ENCODE measurements at places on chromosomes 4 and X.

DNA sequence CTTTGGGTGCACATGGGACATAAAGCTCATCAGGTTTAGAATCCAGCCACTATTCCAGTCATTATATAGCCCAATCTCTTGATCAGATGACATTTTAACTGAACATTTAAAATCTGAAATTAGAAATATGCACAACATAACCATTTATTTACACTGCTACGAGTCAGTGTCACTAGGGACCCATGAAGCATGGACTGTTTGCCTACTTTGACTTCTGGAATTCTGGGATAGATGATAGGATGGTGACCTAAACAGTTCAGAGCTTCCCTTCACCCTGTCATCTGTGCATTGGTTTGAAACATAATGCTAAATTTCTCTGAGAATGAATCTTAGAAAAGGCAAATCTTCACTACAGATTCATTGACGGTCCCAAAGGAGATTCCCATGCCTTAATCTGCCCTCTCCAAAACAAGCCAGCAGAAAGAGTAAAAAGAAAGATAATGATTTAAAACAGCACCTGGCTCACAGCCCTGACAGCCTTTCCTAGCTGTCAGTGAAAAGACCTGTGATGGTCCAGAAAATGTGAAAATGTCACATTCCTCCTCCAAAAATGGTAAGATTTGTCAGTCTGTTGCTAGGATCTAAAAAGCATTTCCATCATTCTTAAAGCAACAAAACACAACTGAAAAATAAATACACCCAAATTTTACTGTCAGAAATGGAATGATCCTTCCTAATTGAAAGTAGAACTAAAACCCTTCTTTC, 18.9 kb upstream of the HERC3 start:
- no peak for DNase-seq

- no peak for DNase-seq
Observed at GRCh38 chr4:111954550-111954949, 190.7 kb upstream of the FAM241A start.

DNA sequence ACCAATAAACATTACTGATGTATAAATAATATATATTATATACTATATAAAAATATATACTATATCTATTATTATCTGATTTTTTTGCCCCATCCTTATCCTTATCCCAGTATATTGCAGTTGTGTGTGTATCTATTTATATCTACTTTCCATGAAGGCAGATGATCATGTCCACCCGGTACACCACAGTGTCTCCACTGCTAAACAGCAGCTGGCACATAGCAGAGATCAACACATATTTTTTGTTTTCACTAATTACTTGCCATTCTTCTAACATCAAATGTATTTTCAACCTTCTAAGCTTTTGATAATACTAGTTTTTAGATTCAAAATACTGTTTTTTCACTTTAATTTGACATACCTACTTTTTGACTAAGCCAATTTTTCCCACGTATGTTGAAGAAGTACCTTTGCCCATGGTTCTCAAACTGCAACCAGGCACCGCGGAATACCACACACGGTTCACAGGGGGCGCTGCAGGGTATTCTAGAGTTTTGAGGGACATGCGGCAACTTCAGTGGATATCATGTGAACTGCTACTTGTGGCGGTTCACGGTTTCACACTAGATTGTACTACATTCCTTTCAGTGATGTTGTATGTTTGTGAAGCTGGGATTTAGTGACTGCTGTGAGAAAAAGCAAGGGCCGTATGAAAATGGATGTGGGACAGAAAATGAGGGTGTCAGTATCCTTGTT, 182.5 kb upstream of the NPY2R start:
- DNase-seq, result no peak

DNA sequence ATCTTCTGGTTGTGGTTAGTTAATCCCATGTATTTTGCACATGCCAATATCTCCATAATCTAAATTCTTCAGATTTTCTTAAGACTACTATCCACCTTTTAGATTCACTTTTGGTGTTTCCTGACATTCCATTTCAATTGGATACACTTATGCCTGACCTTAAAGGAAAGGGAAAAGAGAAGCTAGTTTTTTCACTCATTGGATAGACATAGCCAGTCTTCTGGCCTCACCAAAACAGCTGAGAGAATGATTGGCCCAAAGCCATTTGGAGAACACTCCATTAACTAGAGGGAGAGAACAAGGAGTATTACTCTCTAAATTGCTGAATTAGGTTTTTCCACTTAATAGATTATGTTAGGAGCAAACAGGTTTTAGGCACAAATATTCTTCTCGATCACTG, 4.0 kb downstream of the PRPS1 start:
- DNase-seq, result no peak

DNA sequence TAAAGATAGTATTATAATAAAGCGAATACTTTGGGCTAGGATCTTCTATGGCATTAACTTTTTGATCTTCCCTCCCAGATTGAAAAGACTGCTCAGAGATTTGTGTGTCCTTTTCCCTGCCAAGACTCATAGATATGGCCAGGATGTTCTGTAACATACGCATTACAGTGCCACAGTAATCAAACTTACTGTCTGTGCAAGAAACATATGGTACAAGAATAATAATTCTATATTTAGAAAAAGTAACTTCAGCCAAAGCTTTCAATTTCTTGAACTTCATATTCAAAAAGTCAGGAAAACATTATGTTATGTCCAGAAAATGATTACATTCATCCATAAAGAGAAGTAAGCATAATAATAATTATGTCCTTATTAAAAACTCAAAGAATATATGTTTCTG, 100.9 kb upstream of the GUCY1A1 start:
- no peak for DNase-seq

- DNase-seq, result no peak
Observed at GRCh38 chr4:139242511-139243051, 37.4 kb downstream of the MGARP start.

DNA sequence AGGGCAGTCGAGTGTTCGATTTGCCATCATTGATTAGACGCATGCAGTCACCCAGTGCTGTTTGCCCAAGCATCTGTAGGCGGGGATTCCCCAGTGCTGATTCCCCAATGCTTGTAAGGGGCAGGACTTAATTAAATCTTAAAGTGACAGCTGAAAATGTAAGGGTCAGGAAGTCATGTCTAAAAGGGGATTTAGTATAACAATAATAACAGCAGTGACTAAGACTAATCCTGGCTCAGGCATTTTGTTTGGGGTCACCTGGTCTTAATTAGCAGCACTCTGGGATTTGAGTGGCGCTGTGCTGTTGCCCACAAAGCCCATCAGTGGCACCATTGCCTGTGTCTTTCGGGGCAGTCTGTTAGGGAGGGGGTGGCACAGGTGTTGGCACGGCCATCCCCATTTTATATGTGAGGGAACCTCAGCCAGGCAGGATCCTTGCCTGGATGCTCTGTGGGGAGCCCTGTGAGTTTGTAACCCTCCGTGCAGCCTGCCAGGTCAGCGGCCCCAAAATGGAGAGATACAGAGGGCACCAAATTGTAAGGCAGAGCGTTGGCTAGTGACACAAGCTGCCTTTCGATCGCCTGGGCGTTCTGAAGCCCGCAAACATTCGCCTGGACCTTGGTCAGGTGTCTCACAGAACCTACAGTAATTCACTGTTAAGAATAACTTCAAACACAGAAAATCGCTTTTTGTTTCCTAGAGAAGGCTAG, 146.7 kb downstream of the TBL1X start:
- no peak for DNase-seq

DNA sequence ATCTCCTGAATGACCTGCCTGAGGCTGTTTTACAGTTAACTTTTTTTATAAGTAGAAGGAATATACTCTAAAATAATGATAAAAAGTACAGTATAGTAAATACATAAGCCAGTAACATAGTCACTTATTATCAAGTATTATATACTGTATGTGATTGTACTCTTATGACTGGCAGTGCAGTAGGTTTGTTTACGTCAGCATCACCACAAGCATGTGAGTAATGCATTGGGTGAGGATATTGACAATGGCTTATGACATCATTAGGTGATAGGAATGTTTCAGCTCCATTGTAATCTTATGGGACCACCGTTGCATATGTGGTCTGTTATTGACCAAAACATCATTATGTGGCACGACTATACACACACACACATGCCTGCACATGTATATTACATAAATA, 20.5 kb downstream of the NUDT9 start:
- DNase-seq, result no peak

- no peak for DNase-seq
Observed at GRCh38 chrX:47187106-47187677, 6.4 kb upstream of the UBA1 start.

DNA sequence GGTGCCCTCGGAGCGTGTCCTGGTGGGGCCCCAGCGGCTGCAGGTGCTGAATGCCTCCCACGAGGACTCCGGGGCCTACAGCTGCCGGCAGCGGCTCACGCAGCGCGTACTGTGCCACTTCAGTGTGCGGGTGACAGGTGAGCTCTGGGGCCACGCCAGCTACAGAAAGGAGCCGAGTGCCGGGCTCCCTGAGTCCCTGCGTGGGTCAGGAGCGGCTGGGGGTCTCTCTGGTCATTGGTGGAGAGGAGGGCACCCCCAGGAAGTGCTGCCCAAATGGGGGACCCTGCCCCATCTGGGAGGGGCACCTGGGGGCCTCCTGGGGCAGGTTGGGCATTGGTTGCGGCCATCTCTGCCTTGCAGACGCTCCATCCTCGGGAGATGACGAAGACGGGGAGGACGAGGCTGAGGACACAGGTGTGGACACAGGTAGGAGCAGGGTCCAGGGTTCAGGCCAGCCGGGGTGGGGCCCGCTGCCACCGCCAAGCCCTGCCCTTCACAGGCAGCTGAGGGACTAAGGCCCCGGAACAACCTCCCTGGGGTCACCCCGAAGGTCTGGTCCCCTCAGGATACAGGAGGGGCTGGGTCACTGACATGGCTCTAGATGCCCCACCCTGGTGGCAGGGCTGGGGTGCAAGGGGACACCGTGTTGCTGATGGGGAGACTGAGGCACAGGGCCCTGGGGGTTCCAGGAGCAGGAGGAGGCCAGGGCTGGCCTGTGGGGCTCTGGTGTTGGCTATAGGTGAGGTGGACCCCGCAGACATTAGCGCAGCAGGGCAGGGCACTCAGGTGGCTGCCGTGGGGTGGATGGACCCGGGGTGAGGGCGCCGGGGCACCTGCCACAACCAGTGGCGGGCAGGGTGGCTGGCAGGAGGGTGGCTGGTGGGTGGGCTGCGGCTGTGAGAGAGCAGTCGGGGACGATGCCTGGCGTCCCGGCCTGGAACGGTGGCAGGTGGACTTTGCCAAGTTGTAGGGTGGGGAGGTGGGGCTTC, 6.6 kb downstream of the FGFR3 start:
- DNase-seq, result no peak

DNA sequence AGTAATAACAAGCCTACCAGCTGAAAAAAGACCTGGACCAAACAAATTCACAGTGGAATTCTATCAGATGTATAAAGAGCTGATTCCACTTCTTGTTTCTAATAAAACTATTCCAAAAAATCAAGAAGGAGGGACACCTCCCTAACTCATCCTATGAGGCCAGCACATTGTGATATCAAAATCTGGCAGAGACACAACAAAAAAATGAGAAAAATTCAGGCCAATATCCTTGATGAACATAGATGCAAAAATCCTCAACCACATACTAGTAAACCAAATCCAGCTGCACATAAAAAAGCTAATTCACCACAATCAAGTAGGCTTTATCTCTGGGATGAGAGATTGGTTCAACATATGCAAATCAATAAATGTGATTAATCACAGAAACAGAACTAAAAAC, 147.9 kb upstream of the NEIL3 start:
- DNase-seq, result no peak

DNA sequence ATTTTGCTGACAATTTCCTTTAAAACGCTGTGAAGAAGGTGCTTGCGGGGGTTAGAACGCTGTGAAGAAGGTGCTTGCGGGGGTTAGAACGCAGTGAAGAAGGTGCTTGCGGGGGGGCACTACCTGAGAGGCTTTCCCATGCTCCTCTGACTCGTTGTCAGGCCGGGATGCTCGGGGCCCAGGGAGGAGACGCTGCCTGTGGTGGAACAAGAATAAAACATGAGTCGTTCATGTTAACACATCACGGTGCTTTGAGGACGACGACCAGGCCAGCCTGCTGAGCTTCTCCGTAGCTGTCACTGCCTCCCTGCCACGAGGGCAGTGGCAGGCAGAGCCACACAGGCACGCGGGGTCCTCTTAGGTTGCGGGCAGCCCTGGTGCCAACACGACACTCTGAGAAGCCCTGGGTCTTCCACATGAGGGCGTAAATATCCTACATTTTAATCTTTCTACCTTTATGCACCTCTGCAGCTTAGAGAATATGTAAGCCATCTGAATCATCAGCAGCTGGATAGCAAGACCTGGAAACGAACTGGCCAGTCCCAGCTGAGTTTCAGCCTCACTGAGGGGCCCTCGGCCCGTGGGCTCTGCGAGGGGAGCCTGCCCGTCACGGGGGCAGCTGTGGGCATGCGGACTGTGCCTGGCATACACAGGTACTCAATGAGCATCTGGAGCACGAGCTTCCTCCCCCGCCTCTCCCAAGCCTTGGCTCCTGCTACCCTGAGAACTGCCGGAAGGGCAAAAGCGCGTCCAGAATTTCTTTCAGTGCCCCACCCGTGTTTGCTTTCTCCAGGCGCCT, 47.0 kb downstream of the FGFRL1 start:
- no peak for DNase-seq

GRCh38 chr4:182604161-182604622, 313.0 kb downstream of the DCTD start:
- DNase-seq, result no peak

GRCh38 chr4:2284934-2285612, 23.2 kb upstream of the MXD4 start:
- no peak for DNase-seq

DNA sequence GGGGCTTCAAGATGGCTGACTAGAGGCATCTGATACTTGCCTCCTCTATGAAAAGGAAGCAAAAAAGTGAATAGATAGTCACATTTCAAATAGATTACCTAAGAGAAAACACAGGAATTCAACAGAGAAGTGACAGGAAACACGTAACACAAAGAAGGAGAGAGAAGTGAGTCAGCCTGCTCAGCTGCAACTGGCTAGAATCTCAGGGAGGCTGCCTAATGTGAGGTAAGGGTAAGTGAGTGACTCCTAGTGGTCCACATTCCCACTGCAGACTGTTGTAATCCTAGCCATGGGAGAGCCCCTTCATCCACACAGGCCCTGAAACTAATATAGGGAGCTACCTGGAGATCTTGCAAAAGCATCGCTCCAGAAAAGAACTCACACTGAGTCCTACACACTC, 179.2 kb downstream of the SLC7A11 start:
- no peak for DNase-seq

DNA sequence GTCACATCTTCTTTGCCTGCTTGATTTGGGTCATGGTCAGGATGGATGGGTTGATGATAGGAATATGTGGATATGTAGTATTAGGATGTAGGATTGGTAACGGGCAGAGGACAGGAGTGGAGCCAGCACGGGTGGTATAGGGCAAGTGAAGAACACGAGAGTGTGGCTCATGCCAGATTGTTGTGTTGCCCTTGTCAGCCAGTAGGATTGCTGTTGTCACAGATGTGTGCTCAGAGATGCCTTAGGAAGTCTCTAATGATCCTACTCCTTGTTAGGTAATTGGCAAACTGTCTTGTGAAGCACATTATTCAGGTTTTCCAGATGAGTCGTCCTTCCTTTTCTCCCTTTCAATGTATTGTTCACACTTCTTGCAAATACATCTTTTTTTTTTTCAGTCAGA, 5.5 kb downstream of the ATP10D start:
- no peak for DNase-seq

GRCh38 chrX:12400218-12400617, 261.9 kb downstream of the FRMPD4 start:
- DNase-seq, result no peak

All from stimulated activated CD8-positive, alpha-beta memory T cell treated with anti-CD3 and anti-CD28 coated beads, Interleukin-12 subunit alpha, Interleukin-12 subunit beta, amount 100 ng/mL, for 1 hour (primary cell).